ENCODE measurements at places on chromosomes 1 and 21.

DNA sequence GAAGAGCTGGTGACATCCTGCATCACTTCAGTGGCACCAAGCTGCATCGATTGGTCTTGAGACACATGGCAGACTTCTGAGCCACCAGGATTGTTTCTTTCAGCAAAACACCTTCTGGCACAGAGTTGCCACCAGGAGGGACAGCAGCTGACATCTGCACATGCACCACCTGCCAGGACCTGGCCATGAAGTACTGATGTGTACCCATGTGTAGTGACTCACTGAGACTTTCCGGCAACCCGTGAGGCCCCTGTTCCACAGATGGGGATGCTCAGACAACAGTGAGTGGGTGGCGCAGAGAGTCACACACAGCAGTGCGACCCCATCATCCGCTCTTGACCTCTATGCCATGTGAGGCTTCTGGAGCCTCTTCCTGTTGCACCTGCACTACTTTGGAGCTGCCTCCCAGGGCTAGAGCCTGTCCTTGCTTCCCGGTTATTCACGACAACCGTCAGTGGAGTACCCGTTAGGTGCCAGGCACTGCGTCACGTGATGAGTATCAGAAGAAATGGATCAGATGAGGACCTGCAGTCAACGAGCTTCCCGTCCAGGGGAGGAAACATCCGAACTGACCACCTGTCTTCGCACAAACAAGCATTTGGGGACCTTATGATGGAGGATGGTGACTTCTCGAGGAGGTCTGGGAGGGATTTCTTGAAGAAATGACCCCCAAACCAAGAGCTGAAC, 80.5 kb upstream of the VAMP3 start:
- no peak for DNase-seq

DNA sequence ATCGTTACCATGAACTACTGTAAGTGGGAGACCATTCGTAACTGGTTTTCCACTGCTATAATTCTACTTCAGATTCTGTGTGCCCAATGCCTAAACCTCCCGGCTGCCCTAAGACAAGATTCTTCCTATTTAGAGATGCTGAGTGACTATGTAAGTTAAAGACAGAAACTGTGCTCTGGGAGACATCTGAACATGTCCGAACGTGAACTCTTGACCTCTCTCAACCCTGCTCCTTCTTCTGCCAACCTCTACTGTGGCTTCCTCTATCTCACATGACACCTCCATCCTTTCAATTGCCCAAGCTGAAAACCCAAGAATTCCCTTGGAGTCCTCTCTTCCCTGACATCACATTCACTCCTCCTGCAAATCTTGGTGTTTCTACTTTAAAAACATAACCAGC, 182.9 kb downstream of the AKT3 start:
- no peak for DNase-seq

DNA sequence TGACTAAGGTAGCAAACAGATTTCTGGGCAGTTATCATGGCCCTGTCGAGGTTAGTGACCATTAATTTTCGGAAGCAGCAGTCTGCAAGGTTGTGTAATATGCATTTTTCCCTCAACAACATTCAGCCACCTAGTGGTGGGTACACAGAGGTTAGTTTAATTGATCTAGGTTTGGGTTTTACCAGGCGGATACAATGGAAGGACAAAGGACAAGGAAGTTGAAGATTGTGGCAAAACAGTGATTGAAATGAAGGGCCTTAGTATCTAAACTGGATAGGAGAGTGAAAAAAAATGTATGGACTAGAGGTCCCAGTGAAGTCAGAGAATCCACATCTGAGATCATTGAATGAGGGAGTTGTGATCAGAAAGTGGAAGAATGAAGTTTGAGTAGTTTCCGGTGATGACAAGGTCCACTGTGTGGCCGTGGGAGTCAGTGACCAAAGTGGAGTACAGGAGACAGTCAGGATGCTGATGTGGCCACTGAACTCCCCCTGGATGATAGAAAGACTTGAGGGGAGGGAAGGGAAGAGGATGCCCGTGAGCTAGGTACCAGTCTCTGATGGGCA, 2.8 kb downstream of the ARMH1 start:
- DNase-seq = no peak

- DNase-seq = no peak
Observed at GRCh38 chr21:36904093-36904666, 62.3 kb downstream of the HLCS start.

GRCh38 chr21:35825370-35826353, 234.7 kb downstream of the SETD4 start:
- DNase-seq = no peak

DNA sequence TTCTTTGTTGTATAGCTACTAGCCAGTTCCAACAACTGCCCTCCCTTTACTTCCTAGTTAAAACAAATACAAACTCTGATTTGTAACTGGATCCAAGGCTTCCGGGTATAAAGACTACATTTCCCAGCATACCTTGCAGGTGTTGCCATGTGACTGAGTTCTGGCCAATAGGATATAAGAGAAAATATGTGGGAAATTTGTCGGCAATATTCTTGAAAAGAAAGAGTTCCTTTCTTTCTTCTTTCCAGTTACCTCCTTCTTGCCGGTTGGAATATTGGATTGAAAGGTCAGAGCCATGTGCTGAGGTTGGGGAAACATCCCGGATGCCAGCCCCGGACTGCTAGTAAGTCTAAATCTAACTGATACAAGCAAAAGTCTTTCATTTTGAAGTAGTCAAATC, 23.0 kb upstream of the ZBTB40 start:
- no peak for DNase-seq

GRCh38 chr1:188462837-188463236, 1634.1 kb downstream of the PLA2G4A start:
- no peak for DNase-seq

GRCh38 chr1:121586369-121587229, 401.8 kb downstream of the SRGAP2C start:
- no peak for DNase-seq

All from Panc1 (cell line).